Breast epithelium (tissue), 4 donors: ENCODE measurements at places on chromosomes 3 and 15. TPM values are rescaled to one million over a fixed set of nuclear protein-coding genes. Genes with fewer than 3 reads are reported as not detected.

- no peak for DNase-seq
These were observed 348.6 kb upstream of the CCDC54 start for GRCh38 chr3:107028626-107029025.

- no peak for DNase-seq
These were observed 725 bp downstream of the SRP14 start for GRCh38 chr15:40038275-40038637.

- DNase-seq: no peak
These were observed 636.1 kb downstream of the MAGI1 start for GRCh38 chr3:65402597-65402996.

The SPSB4 gene
- total RNA-seq: 1.3 TPM

- DNase-seq: no peak
These were observed 5.8 kb upstream of the TMEM41A start for GRCh38 chr3:185504636-185505035.

DNA sequence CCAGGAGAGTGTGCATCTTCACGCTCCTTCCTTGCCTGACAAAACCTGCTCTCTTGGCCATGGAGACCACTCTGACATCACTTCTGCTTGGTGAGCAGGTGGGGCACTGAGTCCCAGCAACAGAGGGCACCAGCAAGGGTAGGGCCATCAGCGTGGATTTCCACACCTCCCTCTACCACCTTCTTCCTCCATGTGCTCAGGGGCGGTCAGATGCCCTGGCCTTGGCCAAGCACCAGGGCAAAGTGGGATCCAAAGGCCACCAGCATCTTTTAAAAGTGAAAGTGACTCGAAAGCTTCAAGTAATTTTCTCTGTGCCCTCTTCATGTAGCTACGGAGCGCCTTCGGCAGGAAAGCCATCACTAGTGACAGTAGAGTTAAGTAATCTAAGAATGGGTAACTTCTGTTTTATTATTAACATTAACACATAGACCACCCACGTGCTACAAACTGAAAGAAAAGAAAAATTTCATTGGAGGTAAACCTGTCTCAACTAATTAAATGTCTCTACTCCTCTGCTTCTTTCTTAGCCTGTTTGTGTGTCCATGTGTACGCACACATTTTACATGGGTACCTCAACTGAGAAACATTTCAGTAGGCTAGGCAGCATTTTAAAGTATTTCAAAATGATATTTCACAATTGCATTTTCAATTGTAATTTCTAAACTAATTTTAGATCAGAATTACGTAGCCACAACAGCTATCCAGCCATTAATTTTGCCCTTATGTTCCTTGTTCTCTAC lies 57.9 kb downstream of the CHSY1 start:
- no peak for DNase-seq

DNA sequence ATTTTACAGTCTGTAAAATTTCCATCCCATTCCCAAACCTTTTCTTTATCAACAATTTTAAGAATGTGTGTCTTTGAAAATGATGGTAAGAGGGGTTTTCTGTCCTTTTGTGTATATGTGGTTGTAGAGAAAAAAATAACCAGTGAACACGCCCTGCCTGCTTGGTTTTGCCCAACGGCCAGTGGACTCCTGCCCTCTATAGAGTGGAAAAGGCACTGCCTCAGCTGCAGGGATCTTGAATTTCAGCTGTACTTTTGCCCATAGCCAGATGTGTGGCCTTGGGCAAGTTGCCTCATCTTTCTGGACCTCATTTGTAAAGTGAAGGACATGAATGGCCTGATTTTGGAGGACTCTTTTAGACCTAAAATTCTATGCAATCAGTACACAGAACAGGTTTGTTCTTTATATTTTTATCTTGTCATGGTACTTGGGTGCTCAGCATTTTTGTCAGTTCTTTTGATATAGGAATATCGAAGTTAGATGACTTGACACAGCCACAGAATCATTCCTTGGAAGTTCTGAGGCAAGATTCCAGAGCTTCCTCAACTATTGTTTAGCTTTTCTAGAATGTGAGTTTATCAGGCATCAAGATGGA lies 81.0 kb downstream of the CLDN11 start:
- no peak for DNase-seq

The GOLGA6L10 gene
- total RNA-seq: 0.48 TPM

DNA sequence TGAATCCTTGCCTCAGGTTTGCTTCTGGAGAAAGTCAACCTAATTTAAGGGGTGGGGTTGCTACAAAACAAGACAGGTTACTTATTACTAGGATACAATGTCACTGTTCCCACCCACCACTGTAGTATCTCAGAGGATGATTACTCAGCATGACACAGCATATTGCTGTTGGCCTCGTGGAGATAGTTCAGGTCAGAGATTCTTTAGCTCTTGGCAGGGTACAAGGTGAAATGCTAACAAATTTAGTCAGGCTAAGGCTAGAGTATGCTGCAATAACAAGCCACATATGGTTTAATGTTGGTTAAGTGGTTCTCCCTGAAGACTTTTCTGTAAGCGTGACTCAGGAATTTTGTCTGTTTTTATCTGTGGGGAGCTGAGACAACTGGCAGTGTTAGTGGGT lies 161.8 kb downstream of the EDEM1 start:
- DNase-seq: no peak

DNA sequence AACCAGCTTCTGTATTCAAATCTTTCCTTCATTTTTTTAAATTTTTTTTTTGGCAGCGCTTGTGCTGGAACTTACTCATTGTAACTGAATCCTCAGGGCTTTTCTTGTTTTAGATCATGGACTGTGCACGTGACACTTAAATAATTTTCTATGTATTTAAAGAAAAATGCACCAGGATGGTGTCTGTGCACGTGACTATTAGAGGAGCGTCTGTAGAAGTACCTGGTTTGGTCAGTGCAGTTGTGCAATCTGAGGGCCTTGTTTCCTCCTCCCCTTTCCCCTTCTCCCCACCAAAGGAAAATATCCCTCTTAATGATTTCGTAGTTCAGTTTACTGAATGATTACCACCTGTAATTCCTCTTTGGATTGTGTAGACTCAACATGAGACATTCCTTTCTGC lies 31.3 kb downstream of the EDEM1 start:
- no peak for DNase-seq

DNA sequence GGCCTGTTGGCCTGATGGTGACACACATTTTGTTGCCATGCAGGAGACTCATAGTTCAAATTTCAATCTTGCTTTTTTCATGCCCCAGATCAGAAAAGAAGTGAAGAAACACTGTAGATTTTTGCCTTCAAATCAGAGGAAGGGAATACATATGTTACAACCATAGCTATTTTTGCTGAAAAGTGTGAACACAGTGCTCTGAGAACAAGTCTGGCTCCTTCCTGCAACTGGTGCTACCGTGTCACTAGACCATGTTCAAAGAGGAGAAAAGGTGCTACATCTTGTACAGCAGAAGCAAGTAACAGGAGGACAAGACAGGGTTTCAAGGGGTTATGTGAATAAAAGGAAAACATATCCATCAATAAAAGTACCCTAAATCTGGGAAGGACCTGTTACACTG lies 44.6 kb downstream of the CD47 start:
- DNase-seq: no peak

DNA sequence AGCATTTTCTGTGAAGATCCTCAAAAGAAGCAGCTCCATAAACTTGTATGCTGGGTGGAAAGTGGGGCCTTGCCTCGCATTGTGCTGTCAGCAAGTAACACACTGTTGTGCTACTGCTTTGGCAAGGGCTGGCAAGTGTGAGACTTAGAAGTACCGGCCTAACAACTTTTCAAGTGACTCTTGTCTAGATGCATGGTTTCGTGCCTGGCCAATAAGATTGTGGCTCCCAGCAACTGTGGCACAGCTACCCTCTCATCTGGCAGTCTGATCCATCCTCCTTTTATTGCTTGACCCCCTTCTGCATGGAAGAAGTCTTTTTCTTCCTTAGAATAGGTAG lies 79.4 kb upstream of the VEPH1 start:
- DNase-seq: no peak

DNA sequence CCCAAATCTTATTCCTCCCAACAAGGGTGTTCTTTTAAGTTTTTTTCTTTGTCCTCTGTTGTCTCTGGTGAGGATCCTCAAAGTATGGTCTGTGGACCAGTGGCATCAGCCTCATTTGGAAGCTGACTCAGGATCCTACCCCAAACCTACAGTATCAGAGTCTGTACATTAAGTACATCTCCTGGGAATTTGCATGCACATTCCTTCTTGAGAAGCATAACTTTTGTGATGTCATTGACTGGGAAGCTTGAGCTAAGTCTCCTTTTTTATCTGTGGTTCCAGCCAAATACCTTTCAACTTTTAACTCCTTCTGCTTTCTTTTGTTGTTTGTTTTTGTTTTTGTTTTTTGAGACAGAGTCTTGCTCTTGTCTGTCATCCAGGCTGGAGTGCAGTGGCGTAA lies 40.5 kb downstream of the ARMC8 start:
- no peak for DNase-seq

The PRKCD gene
- total RNA-seq: 14.0 TPM

GRCh38 chr3:37132334-37132733 lies 42.0 kb downstream of the LRRFIP2 start:
- no peak for DNase-seq
